Nephron progenitor cell (in vitro differentiated cells): ENCODE measurements at places on chromosomes 6 and 20.
A peak's percentile ranks its signal among the peaks of the same experiment; 100 is the strongest.

DNA sequence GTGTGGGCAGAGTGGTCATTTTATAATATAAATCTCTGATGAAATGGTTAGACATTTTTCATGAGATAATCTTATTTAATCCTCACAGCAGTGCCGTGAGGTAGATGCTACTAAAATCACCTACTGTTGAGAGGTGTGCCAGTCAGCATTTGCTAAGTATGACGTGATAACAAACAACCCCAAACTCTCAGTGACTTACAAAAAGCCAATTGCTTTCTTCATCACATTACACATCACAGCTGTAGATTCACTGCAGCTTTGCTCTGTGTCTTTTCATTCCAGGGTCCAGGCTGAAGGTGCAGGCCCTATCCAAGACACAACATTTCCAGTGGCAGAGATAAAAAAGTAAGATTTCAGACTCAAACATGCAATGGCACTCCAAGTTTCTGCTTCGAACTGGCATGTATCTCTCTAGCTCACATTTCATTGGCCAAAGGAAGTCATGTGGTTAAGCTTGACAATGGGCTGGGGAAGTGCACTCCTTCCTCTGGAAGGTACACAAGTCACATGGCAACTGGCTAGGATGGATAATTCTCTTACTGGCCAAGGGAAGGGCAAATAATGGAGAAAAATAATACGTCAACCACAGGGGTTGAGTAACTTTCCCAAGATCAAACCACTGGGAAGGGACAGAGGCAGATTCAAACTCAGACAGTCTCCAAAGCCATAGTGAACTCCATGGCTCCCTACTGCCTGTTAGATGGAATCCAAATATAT is 69.5 kb upstream of the EPB41L1 start:
- no peak for DNase-seq

GRCh38 chr6:16527691-16528090 is 233.6 kb downstream of the ATXN1 start:
- DNase-seq = no peak

- DNase-seq = no peak
Measured at GRCh38 chr6:41088451-41088850, 15.7 kb downstream of the NFYA start.

DNA sequence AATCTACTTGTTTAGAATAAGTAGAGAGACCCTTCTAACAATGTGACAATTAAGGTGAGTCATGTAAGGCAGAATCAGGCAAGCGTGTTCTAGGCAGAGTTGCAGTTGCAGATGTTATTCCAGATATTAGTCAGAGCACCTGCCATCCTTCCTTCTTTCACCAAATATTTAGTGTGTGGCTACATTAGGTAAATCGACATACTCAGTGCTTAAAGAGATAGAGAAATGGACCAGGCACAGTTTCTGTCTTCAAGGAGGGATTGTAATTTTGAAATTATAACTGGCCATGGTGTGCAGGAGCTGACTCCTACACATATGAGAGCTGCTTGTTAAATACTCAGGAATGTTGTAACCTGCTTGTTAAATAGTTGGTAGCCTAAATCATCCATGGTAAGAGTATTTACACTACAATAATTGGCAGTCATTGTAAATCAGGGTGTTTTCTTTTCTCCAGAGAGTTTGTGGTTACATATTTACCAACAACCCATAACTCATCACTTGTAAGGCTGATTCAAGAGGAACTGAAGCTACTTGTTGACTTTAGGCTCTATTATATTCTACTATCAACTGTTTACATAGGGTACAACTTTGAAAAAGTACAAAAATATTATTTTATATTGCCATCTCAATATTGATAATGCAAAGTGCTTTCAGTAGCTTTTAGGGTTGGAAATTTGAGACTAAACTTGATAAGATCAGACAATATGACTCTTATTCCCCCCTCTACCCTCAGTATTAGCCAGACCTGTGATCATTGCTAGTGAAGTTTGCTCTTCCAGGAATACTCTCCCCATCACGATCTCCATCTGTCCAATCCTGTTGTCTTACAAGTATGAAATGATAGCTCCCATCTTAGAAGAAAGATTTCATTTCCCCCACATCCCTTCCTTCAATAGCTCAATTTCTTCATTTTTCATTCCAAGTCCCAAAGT is 607.1 kb downstream of the COL12A1 start:
- no peak for DNase-seq

DNA sequence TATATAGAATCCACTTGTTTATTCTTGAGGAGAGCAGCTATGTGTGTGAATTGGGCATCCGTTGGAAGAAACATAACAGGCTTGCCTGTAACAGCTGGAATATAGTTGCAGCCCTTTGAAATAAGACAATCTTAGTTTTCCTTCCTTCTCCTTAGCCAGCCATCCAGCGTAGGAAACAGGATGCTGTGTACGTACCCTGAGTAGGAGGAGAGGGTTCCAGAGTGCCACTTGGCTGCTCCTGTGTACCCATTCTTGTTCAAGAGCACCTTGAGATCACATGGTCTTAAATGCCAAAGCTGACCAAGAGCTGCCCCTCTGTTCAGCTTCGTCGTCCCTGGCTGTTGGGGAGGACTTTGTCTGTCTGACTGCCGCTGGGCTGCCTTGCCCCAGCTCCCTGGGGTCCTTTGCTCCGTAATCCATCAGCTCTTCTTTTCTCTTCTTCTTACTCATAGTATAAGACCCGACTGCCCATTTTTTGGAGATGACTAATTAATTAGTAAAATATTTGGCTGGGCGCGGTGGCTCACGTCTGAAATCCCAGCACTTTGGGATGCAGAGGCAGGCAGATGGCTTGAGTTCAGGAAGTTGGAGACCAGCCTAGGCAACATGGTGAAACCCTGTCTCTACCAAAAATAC is 49.0 kb downstream of the RREB1 start:
- DNase-seq = no peak

DNA sequence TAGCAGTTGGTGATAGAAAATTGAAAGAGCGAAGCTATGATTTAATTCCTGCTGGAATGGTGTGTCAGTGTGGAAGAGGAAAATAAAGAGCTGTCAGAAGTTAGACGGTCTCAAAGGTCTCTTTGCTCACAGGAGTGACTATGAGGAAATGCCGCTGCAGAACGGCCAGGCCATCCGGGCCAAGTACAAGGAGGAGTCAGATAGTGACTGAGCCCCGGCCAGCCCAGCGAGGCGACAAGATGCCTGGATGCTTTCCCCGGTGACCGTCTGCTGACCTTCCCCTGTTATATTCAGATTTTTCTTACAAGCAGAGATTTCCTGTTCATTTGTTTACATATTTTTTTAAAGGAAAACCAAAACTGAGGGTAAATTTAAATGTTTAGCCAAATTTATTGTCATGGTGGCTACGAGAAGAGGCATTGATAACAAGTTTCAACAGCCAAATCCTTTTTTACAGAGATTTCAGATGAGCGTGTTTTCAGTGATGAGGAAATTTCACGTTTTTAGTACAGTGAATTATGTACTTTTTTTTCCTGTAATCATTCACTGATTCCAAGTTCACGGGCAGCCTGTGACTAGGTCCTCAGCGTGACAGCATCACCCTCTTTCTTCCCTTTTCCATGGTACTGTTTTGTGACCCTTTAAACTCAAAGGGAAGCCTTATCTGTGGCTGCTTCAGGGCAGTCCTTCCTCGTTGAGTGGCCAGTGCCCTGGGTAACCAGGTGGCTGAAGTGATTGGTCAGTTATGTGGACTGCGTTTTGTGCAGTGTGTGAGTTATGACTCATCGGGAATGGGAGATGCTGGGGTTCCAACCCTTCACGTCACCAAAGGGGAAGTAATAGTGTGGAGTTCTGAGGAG is 12.6 kb downstream of the DYNLT1 start:
- no peak for DNase-seq

DNA sequence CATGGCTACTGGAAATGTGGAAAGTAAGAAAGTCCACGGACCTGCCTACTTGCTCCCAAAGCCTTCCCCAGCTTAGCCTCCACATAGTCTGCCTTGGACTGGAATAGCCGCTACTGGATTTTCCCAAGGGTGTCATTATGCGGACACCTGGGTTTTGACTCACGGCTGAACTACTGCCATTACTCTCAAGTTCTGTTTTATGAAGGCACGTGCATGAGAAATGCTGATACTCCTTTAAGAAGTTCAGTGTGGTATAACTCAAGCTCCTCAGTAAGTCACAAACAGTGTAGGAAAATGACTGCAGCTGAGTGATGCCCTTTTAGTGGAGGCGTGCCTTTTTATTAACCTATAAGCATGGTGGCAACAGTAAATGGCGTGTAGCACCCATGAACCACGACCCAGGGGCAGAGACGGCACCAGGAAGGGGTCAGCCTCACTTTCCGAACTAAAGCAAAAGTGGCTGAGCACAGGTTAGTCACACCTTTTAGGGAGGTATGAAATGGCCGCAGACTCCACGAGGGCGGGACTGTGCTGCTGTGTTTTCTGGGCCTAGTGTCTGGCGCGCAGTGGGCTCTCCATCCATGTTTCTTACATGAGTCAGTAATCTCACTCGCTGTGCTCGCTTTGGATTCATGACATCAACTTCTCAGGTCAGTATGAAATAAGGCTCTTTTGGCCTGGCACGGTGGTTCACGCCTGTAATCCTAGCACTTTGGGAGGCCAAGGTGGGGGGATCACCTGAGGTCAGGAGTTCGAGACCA is 23.9 kb downstream of the PSMG4 start:
- DNase-seq = no peak

GRCh38 chr6:163355426-163355991 is 59.0 kb upstream of the QKI start:
- DNase-seq = no peak

GRCh38 chr6:32117461-32117860 is 8.3 kb upstream of the TNXB start:
- DNase-seq = no peak

DNA sequence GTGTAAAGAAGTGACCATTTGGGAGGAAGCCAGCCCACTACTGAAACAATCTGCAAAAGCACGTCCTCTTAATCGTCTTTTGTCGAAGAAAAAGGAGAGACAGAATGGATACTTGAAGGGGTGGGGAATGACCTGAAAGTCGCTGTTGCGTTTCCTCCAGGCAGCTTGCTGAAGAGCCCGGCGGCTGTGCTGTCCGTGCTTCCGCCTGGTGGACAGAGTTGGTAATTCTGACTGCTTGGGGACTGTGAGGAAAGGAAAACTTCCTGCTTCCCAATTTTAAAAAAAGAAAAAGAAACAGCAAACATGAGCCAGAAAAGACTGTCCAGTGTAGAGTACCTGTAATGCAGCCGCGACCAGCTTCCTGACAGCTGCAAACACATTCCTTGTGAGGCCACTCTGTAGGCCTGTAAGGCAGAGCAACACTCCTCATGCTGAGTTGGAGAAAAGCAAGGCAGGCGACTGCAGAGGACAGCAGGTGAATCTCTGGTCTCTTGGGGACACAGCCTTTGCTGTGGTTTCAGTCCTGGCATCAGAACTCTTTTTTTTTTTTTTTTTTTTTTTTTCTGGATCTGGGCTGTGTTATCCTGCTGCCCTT is 251.1 kb upstream of the TBX18 start:
- DNase-seq = peak; percentile 70

DNA sequence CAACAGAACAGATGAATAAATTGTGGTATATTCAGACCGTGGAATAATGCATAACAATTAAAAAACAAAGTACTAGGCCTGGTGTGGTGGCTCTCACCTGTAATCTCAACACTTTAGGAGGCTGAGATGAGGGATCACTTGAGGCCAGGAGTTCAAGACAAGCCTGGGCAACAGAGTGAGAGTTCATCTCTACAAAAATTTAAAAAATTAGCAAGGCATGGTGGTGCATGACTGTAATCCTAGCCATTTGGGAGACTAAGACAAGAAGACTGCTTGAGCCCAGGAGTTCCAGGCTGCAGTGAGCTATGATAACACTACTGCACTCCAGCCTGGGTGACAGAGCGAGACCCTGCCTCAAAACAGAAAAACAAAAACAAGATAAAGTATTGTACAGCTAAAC is 16.1 kb upstream of the ASF1A start:
- no peak for DNase-seq

- no peak for DNase-seq
Measured at GRCh38 chr6:21802175-21802822, 208.7 kb downstream of the SOX4 start.

DNA sequence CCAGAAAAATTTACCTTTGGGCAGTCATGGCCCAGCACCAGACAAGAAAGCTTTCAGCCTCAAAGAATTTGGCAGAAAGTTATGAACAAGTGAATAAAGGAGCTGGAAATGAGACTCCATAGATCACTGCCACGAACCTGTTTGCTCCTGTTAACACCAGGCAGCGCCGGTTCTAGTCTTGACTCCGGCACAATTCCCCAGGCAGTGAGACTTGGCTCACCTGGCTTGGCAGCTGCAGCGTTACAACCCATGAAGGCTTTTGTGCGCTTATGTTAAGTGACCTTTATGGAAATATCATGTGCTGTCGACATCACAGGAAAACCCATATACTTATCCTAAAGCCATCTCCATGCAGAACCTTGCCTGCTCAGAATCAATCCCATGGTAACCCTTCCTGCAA is 22.2 kb upstream of the FOXC1 start:
- no peak for DNase-seq

DNA sequence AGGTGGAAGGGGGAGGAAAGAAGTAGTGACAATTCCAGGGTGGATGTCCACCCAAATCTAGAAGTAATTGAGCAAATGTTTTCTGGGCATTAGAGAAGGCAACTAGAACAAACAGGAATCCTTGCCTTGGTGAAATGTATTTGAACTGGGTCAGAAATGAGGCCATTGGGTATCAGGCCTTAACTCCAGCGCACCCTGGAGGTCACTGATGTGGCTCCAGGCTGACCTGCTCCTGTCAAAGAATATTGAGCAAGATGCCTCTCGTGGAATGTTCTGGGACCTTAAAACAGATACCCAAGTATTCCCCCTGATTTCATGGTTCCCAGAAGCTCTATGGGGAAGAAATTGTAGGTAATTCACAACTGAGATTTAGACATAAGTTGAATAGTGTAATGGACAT is 6.9 kb downstream of the HLA-DPB1 start:
- peak; percentile 23 for DNase-seq

DNA sequence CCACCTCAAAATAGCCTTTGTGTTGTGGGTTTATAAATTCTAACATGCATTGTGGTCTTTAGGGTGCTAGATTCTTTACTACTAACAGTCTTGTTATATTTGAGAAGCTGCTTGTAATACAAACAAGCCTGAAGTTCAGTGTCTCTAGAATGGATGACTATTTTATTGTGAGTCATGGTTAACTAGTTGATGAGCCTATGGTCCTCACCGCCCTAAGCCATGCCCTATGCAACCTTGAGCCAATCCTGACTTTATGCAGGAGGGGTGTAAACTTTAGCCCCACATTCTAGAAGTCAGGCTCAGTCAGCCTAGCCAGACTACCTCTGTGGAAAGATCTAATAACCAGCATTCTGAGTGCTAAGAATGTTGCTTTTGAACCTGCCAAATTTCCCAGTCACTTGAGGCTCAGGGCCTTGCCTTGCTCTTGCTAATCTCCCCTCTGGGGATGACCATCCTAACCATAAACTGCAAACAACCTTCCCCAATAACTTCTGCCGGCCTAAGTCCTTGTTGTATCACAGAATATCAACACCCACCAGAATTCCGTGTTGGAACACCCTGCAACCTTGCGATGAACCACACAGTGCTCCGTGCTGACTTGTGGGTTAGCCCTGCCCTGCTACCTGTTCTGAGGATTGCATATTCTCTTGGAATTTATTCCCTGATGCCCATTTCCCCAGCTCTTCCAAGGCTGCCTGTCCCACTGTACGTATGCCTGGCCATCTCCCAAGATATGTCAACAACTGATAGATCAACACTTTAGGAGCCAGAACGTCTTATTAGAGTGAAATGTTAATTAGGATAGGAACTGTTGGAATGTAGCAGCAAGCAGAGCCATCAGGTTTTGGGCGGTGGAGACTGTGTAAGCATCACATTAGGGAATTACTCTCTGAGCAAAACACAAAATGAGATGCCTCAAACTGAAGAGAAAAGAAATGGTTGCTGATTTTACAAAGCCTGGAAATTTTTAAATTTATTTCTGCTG is 71.7 kb upstream of the CEP85L start:
- no peak for DNase-seq
